ENCODE measurements at places on chromosomes 12 and 14.
A peak's percentile ranks its signal among the peaks of the same experiment; 100 is the strongest.

DNA sequence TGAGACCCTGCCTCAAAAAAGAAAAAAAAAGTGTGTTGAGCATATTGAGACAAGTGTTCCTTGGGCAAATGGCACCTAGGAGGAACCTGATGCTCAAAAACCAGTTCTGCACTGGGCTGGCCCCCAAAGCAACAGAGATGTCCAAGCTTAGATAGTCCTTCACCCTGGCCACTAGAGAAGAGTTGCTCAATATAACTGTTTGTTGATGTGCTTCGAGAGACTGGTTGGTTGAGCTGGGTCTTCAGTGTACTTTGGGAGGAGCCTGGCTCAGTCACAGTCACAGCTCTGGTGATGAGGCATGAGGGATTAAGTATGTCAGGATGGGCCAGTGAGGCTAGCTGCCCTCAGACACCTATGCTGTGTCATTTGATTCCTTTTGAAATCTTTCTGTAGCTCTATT is 38.0 kb downstream of the SLC2A14 start:
- DNase-seq = no peak

DNA sequence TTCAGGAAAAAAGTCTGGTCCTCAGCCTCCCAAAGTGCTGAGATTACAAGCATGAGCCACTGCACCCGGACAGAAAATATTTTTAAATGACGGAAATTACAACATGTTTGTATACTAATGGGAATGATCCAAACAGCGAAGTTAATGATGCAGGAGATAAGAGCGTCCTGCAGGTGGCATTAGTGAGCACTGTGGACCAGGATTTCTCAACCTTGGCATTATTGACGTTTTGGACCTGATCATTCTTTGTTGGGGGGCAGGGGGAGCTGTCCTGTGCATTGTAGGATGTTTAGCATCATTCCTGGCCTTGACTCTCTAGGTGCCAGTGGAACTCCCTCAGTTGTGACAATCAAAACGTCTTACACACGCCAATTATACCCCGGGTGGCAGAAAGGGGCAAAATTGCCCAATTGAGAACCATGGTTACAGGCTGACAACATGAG is 34.1 kb downstream of the SCFD1 start:
- DNase-seq = no peak

DNA sequence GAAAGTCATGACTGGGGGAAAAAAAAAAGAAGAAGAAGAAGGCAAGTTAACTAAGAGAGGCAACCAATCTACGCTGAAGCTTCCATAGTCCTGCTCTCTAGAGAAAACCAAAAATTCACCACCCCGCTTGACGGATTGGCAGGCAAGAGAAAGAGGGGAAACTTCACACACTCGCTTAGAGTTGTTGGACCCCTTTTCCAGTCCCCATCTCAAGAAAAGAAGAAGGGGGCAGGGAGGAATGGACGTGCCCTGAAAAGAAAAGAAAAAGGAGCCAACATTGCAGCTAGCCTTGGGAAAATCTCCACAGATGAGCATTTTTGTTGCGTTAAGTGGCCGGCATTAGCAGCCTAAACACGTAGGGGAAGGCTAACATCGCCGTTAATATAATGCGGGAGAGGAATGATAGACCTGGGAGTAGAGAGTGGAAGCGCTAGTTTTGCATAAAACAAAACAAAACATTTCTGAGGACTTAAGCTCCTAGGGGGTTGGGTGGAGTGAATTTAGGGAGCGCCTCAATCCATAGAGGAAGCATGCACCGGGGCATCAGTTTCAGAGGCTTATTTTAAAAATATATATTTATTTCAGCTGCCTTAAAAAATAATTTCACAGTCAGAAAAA is 11.3 kb upstream of the FOXG1 start:
- no peak for DNase-seq

DNA sequence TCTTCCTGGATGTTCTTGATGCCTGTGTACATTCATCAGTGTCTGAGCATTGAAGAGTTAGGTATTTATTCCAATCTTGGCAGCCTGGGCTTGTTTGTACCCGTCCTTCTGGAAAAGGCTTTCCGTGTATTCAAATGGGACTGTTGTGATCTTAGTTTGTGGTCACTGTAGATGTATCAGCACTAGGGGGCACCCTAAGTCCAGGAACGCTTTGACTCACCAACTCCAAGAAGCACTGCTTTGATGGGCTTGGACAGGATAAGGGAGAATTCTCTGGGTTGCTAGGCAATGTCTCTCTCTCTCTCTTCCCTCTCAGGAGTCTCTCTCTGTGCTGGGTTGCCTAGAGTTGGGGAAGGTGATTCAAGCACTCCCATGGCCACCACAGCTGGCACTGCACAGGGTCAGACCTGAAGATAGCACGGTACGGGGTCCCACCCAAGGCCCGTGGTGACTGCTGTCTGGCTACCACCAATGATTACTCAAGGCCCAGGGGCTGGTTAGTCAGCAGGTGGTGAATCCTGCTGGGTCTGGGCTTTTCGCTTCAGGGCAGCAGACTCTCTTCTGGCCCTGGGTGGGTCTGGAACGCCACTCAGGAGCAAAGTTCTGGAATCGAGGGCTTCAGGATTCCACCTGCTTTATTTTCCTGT is 211.1 kb upstream of the RGS6 start:
- no peak for DNase-seq

GRCh38 chr12:66269757-66270383 is 32.4 kb upstream of the HELB start:
- DNase-seq = peak; percentile 23

DNA sequence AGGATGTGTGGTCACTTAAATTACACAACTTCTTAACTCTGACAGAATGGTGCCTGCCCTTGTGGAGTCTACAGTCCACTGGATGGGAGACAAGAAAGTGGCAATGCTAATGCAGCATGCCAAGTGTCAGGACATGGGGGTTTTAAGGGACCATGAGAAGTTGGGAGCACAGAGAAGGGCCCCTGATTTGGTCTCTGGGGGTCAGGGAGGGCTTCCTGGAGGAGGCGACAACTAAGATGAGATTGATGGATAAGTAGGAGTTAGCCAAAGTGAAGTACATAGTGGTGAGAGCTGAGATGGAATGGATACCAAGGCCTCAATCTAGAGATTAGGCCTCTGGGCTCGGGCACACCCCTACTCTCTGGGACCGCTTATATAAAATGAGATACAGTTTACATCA is 236.7 kb downstream of the CHST11 start:
- DNase-seq = no peak

- no peak for DNase-seq
Observed at GRCh38 chr12:5577211-5577612, 145.3 kb downstream of the NTF3 start.

DNA sequence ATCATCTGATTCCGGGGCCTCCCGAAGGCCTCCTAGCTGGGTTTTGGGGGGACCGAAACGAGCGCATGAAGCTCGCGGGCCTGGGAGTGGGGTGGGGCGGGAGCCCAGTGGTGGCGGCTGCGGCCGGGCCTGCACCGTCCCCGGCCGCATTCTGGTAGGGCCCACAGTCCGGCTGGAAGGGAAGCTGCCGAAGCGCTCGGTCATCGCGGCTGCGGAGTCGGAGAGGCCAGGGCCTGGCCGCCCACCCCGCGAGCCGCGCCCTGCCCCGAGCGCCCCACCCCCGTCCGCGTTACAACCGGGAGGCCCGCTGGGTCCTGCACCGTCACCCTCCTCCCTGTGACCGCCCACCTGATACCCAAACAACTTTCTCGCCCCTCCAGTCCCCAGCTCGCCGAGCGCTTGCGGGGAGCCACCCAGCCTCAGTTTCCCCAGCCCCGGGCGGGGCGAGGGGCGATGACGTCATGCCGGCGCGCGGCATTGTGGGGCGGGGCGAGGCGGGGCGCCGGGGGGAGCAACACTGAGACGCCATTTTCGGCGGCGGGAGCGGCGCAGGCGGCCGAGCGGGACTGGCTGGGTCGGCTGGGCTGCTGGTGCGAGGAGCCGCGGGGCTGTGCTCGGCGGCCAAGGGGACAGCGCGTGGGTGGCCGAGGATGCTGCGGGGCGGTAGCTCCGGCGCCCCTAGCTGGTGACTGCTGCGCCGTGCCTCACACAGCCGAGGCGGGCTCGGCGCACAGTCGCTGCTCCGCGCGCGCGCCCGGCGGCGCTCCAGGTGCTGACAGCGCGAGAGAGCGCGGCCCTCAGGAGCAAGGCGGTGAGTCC is at the start of gene KLC1:
Gene KLC1 (plus strand): TSS at position 528 of the 819 bp plus-strand sequence. CDS start 25,354 bp downstream, outside the sequence.
- DNase-seq = peak; percentile 74

- no peak for DNase-seq
Observed at GRCh38 chr12:113366827-113367226, 8.4 kb downstream of the PLBD2 start.

GRCh38 chr14:96090441-96091148 is 51.4 kb downstream of the C14orf132 start:
- no peak for DNase-seq

GRCh38 chr12:104751120-104751519 is 207.0 kb downstream of the SLC41A2 start:
- DNase-seq = no peak

DNA sequence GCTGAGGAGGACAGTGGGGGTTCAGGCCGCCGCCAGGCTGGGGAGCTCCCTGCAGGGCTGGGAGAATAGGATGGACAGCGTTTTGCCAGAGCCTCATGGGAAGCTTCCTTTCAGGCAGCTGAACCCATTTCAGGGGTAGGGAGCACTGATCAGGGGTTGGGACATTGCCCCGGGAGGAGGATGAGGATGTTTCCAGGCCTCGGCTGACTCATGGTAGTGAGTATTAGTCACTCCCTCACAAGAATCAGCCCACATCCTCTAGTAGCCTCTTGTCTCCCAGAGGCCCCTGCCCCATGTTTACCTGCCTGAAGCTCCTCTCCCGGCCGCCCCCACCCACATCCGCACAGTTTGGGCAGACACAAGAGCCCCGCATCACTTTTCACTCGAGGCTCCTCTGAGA is 89.8 kb downstream of the ZFP36L1 start:
- DNase-seq = no peak

DNA sequence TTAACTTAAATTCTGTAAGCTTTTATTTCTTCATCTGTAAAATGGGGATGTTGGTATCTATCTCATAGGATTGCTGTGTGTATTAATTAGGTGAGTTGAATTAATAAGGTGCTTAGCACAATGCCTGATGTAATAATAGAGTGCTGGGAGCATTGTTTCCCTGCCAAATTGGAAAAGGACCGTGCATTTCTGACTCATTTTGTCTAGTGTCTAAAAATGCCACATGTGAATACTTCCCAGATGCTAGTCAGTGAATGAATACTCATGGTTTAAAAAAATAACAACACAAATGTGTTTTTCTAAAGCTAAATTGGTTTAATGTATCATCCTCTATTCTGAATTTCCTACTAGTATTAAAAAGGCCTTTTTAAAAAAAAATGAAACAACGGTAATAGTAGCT is 45.4 kb upstream of the NEDD1 start:
- DNase-seq = no peak

GRCh38 chr12:49296034-49296835 is 1.3 kb downstream of the PRPH start:
- no peak for DNase-seq

DNA sequence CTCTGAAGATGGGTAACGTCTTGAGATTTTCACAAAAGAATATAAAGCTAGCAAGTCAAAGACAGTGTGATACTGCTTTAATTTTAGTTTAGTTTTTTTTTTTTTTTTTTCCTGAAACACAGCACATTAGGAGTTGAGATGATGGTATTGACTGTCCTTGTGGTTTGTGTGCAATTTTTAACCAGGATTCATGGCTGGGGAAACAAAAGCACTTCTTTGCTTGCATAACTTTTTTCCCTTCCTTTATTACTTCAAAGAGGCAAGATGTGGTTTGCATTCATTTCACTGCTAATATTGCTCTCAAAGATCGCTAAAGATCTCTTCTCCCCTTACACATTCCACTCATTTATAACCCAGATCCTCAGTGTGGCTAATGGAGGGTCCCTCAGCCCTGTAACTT is 157.1 kb upstream of the PZP start:
- DNase-seq = no peak

DNA sequence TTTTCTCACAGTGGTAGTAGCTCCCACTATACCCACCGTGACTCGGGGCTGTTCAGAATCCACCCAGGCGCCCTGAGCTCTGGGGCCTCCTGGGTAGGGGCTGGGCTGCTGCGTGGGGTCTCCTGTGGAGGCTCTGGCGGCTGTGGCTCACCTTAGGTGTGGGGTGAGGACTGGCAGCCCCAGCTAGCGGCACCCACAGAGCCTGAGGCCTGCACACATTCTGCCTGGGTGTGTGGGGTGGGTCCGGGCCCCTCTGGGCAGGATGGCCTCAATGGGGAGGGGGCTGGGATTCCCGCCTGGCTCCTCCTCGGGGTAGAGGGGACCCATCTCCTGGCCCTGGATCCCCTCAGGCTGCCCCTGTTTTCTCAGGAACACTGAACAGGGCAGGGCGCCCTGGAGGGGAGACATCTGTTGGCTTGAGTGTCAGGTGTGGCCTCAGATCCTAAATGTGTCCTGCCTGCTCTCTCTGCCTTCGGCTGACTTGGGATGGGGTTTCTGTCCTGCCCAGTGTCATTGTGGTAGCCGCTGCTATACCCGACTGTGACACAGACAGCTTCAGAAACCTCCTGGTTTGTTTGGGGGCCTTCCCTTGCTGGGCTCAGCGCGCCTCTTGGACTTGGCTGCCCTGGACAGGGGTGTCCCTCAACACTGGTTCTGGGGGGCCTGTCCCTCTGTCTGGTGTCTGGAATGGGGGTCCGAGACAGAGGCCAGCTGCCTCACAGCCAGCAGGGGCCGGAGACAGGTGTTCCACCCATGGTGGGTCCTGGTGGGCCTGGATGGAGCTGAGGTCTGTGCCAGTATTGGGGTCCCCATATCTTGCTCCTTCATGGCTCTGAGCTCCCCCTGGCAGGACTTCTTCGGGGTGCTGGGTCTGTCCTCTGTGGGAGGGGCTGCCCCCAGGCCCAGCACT is 354.9 kb downstream of the TMEM121 start:
- no peak for DNase-seq

- no peak for DNase-seq
Observed at GRCh38 chr12:132873724-132874123, 13.7 kb downstream of the CHFR start.

GRCh38 chr12:52010152-52010622 is 3.4 kb downstream of the TAMALIN start:
- DNase-seq = peak; percentile 43

- DNase-seq = no peak
Observed at GRCh38 chr12:98185606-98186005, 329.8 kb upstream of the TMPO start.

- DNase-seq = no peak
Observed at GRCh38 chr12:1851151-1851701, 30.9 kb downstream of the LRTM2 start.

- no peak for DNase-seq
Observed at GRCh38 chr14:52494444-52494843, 57.9 kb downstream of the TXNDC16 start.

GRCh38 chr14:32737621-32738020 is 201.1 kb upstream of the NPAS3 start:
- no peak for DNase-seq

GRCh38 chr14:104221071-104221625 is 82.8 kb downstream of the KIF26A start:
- DNase-seq = no peak

GRCh38 chr12:55929306-55929791 is 1.6 kb upstream of the DGKA start:
- DNase-seq = no peak

GRCh38 chr14:52873065-52873464 is 77.8 kb downstream of the FERMT2 start:
- DNase-seq = no peak
